Mesothelial cell of epicardium (in vitro differentiated cells): ENCODE measurements at places on chromosomes 7 and 10.

DNA sequence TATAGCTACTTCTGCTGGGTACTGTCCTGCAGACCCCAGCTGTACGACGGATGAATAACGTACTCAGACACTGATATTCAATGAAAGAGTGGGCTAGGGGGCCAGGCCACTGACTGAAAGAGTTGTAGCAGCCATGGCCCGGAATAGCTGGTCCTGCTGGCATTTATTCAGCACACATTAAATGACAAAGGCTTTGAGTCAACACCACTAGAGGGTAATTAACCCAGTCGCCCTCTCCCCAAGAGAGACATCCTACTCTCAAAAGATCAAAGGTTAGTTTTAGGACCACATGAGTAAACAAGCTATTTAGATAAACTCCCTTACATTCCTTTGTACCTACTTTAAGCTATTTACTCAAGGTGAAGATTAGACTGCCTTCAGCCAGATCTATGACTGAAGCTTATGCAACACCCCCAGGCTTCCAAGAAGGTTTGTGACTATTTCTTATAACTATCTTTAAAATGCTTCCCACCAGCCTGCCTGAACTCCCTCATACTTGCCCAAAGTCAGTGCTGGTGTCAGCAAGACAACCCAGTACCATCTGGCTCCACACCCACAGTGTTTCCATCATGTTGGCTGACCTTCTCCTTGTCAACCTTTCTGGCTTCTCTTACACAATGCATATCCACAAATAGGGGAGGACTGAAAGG, 629.1 kb downstream of the SORCS1 start:
- DNase-seq, result no peak

- no peak for DNase-seq
Measured at GRCh38 chr10:31972519-31973041, 43.9 kb upstream of the ARHGAP12 start.

GRCh38 chr7:15888090-15888489, 201.6 kb upstream of the MEOX2 start:
- DNase-seq, result no peak

DNA sequence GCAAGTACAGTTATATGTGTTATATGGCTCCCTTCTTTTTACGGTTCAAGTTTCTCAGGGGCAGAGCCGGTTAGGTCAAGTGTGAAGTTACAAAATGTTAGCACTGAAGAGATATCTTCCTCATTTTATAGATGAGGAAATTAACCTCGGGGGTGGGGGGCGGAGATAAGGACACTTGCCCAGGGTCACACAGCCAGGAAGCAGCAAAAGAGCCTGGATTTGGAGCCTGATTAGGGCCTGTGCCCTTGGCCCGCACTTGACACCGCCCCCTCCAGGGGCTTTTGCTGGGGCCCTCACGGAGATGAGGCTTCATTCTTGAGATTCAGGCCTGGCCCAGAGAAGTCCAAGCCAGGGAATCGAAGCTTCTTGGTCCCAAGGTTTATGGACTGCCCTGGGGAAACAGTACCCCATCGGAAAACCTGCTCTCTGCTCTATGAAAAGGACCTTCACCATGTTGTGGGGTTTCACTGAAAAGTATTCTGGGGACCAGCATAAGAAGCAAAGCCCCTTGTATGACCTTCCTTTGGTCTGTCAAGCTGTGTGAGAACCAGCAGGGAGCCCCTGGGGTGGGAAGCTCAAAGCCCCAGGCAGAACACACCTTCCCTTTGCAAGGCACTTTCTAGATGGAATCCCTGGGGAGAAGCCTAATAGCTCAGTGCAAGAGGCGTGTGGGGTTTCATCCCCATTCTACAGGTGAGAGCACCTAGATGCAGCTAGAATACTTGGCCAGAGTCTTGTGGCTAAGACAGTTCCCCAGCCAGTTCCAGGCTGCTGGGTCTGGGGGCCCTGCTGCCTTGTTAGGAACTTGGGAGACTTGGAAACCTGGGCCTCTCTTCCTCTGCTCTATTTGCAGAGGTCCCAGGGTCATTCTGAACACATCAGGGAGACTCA, 21.9 kb downstream of the UNC5B start:
- no peak for DNase-seq

GRCh38 chr10:20059084-20059835, 243.0 kb downstream of the PLXDC2 start:
- DNase-seq, result no peak

DNA sequence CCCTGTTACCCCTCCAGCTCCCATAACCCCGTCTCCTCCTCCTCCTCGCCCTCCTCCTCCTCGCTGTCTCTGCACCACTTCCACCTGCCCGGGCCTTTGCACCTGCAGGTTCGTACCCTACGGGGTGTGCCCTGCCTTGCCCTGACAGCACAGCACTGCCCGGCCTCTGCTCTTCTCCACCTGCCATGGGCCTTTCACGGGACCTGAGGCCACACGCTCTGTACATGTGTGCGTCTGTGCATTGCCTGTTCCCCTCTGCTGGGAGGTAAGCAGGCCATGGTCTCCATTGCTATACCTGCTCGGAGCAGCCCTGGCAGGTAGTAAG, 40.0 kb downstream of the MICALL2 start:
- no peak for DNase-seq

DNA sequence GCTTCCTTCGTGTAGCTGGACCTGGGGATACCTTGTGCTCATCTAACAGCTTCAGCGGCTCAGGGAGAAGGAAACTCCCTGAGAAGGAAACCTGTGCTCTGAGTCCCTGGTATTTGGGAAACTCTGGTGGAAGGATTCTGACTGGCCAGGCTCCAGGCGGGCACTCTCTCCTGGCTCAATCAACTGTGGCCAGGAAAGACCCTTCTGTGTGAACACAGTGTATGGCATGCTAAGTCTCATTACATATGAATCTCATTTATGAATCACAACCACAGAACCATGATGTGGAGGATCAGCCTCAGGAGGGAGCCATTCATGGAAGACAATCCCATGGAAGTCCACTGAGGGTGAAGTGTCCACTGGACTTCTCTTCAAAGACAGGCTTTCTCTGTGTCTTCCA, 20.9 kb downstream of the NPS start:
- no peak for DNase-seq

DNA sequence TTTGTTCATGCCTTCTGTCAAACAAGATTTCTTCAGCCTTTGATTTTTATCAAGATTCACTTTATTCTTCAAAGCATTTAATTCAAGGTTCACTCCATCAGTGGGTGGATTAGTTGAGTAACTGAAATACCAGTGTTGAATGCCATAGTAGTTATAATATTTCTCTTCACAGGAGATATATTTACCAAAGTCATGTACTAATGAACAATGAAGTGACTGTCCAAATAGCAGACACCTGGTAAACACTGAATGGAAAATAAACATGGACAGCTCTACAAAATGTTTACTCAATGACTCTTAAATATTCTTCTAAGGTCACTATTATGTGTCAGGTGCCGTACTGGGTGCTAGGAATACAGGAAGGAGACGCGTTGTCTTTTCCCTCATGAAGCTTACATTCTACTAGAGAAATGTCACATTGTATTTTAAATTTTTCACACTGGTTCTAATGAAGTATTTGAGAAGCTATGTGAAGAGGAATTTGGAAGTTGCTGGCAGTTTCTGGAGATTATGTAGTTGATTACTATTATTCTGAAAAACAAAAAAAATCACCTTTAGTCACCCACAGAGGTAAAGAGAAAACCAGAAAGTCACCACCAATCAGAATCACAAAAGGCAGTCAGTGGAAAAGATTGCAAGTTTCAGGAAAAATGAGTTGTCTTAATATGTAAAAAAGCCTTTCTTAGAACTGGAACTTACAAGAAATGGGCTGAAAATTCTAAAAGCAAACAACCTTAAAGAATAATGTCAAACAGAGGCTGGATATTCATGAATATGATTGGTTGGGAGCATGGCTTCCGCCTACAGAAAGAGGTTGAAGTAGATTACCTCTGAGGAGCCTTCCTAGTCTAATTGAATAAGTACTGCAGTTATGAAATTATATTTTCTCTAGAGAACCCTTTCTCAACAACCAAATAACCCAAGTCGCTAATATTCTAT, 84.5 kb downstream of the RTKN2 start:
- no peak for DNase-seq

DNA sequence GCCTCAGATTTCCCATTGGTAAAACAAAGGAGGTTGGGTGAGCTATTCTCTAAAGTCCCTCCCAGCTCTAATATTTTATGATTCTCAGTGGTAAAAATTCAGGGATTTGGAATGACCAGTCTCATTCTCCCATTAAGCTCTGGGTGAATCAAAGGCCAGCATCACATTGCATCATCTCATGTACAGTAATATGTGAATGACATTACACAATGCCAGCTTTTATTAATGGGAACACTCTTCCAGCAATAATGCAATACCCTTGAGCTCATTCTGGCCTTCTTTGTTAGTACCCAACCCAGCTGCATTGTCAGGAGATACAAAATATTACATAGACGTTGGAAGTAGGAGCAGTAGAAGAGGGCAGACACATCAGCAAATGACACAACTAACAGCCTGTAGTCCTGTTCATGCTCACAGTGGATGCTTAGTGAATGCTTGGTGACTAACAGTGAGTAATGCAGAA, 100.0 kb upstream of the EGR2 start:
- DNase-seq, result no peak

DNA sequence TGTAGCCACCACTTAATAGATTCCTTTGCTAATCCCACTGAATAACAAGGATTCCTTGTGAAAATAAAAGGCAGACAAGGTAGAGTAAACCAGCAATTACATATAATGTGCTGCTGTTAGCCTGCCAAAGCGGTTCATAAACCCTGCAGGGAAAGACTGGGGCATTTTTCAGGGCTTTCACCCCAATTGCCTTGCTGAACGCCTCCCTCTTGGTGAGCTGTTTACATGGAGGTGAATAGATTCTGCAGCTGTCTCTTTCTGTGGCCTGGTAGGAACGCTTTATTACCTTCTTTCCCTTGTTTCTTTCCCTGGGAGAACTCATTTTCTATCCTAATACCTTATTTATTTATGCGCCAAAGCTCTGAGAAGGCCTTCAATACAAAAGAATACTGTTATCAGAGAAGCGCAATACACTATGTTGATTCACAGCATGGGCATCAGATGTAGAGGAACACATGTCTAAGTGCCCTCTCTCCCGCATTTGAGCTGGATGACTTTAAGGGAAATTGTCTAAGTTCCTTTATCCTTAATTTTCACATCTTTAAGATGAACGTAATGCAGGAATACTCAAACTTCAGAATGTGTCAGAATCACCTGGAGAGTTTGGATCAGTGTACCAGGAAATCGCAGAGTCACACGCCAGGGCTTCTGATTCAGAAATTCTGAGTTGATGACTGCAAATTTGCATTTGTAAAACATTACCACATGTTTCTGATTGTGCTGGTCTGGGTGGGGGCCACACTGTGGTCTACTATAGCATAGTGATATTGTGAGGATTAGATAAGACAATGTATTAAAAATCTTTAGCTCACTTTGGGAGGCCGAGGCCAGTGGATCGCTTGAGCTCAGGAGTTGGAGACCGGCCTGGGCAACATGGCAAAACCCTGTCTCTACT, 1203.8 kb downstream of the SORCS3 start:
- DNase-seq, result no peak

- DNase-seq, result no peak
Measured at GRCh38 chr7:150941351-150942000, 36.6 kb downstream of the KCNH2 start.

DNA sequence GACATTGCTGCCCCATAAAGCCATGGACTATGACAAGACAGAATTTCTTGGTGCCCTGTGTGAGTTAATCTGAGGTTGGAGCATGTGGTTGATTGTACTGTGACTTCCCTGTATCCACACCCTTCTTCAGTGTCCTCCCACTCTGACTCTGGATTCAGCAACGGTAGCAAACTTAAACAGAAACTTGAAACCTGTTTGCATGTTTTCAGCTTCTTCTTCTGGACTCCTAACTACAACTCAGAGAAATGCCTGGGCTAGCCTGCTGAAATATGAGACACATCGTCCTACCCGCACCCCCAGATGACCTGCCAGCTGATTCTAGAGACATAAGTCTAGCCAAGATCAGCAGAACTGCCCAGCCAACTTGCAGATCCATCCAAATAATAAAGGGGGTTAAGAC, 78.4 kb downstream of the IPMK start:
- DNase-seq, result no peak

DNA sequence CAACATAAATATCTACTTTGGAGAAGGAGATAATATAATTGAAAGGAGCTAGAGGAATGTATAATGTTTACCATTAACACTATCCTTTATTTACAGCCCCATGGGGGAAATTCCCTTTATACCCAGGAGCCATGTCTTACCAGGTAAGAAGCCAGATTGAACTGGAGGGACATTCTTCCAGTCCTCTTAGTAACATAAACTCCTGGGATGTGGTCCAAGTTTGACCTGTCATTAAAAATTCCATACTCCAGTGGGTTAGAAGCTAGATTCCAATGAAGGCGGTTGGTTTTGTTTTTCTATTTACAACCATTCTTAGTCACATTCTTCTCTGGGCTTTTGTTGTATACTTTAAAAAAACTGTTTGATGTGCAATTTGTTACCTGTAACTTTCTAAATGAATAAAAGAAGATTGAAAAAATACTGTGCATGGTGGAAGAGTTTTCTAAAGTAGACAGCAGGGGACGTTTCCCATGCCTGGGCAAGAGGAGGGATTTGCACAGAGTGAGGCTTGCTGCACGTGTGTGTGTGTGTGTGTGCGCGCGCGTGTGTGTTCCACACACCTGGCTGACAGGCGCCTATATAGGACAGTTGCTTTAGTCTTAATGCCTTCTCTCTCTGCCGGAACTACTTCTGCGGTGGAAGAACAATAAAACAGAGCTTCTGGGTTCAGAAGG, 2.0 kb downstream of the PLCE1 start:
- no peak for DNase-seq

DNA sequence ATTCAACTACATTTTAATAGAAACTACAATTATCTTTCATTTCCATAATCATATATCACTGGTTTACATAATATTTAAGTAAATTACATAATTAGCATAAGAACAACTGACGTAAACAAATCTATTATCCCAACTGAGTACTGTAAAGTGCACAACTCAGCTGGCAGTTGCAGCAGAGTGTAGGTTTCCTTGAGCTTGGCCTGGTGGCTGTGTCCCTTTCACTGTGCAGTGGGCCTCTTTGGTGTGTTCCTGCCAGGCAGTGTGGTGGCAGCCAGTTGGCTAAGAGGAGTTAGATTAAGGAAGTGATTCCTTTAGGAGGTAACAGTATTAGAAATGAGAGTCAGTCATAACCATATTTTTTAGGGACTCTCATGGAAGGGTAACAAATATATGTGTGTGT, 7.0 kb downstream of the NRG3 start:
- no peak for DNase-seq

DNA sequence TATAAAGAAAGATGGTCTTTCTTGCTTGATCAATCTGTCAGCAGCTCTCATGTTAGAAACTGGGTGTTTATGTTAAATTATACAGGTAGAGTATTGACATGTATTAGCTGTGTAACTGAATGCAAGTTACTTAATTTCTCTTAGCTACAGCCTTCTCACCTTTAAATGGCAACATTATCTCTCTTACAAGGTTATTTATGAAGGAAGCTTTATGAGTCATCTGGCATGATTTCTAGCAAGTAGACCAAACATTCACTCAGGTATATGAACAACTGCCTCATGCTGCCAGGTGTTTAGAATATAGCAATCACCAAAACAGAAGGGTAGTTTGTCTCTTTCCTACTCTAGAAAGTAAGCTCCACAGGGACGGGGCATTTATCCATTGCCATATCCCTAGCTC, 8.5 kb downstream of the ARL4A start:
- DNase-seq, result no peak
